Hematopoietic multipotent progenitor cell treated with erythropoietin and hydrocortisone succinate and interleukin-3 and kit ligand, for 4 days (in vitro differentiated cells): ENCODE measurements at places on chromosomes 7 and 10.
A peak's percentile ranks its signal among the peaks of the same experiment; 100 is the strongest.

- peak; percentile 68 for DNase-seq
Measured at GRCh38 chr7:139127648-139128047, 18.1 kb upstream of the ZC3HAV1 start.

GRCh38 chr7:6161463-6162330 is 110.7 kb downstream of the CYTH3 start:
- peak; percentile 34 for DNase-seq

DNA sequence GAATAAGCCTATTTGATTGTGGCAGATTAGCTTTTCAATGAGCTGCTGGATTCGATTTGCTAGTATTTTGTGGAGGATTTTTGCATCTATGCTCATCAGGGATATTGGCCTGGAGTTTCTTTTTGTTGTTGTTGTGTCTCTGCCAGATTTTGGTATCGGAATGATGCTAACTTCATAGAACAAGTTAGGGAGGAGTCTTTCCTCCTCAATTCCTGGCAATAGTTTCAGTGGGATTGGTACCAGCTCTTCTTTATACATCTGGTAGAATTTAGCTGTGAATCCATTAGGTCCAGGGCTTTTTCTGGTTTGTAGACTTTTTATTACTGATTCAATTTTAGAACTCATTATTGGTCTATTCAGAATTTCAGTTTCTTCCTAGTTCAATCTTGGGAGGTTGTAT is 43.4 kb upstream of the KLF14 start:
- DNase-seq: no peak

DNA sequence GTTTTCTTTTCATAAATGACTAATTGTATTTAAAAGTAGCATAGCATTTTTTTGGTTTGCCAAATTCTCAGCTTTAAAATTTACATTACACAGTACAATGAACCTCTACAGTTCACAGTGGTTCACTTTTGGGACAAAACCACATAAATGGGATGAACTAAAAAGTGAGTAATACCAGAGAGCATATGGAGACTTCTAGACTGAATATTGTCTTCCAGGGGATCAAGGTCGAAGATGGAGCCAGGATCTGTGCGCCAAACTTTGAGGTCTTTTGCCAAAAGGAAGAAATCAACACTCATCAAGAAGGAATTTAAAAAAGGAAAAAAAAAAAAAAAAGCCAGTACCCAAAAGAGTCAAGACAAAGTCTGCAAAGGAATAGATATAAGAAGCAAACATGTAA is 87.5 kb downstream of the NEBL start:
- no peak for DNase-seq

- peak; percentile 41 for DNase-seq
Measured at GRCh38 chr7:151429560-151430331, 10.2 kb downstream of the CRYGN start.

- DNase-seq: no peak
Measured at GRCh38 chr7:79528421-79528820, 75.0 kb upstream of the MAGI2 start.

- no peak for DNase-seq
Measured at GRCh38 chr10:7015457-7015856, 395.4 kb downstream of the SFMBT2 start.

DNA sequence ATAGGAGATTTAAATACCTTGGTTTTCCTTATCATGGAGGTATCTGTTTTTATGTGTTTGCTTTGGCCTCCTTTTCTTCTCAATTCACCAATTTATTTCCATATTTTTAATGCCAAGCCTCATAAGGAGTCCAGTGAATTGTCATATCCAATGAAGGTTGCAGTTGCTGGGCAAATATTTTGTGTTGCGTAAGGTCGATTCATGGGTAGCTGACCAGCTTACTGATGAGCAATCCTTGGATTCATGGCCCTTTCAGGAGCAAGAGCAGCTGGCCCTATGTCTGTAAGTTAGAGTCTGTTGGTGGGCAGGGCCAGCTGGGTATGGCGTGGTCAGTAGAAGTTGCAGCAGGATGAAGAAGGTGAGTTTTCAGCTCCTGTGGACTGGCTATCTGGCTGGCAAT is 182.9 kb downstream of the PFKFB3 start:
- no peak for DNase-seq

GRCh38 chr7:129951226-129952085 is 1.3 kb downstream of the UBE2H start:
- peak; percentile 68 for DNase-seq

DNA sequence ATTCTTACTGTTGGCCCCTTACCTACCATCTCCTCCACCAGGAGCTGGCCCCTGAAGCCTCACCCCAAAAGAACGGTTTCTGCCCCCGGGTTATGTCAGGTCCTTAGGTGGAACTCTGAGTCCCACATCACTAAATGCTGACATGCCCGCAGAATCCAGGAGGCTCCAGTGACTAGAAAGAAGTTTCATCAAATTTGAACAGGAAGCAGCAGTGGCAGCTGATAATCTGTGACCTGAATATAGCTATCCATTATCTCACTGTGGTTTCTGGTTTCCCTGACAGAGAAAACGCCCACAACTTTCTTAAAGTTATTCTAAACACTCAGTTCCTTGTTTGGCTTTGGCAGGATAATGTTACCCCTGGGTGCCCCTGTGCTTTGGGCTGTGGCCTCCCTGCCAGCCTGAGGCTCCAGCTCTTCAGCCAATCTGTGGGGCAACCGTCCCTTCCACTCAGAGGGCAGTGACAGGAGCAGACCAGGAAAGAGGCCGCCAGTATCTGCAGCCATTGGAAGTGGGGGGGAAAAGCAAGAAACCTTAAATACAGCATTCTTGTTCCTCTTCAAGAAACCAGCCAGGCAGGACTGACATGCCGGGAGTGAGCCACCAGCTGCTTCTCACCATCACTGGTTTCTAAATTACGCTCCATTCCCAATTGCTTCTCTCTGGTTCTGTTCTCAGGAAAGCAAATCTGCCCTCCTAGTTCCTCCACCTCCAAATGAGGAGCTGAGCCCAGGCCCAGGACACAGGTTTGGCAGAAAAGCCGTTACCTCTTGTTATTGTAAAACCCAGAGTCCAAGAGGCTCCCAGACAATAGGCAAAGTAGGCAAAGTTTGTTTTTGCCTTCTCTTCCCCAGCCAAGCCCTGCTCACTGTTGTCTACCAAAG is 41.2 kb upstream of the VCL start:
- DNase-seq: peak; percentile 98

GRCh38 chr10:128411643-128412042 is 285.4 kb upstream of the MKI67 start:
- no peak for DNase-seq

- DNase-seq: no peak
Measured at GRCh38 chr10:62511238-62511637, 137.1 kb downstream of the ZNF365 start.

DNA sequence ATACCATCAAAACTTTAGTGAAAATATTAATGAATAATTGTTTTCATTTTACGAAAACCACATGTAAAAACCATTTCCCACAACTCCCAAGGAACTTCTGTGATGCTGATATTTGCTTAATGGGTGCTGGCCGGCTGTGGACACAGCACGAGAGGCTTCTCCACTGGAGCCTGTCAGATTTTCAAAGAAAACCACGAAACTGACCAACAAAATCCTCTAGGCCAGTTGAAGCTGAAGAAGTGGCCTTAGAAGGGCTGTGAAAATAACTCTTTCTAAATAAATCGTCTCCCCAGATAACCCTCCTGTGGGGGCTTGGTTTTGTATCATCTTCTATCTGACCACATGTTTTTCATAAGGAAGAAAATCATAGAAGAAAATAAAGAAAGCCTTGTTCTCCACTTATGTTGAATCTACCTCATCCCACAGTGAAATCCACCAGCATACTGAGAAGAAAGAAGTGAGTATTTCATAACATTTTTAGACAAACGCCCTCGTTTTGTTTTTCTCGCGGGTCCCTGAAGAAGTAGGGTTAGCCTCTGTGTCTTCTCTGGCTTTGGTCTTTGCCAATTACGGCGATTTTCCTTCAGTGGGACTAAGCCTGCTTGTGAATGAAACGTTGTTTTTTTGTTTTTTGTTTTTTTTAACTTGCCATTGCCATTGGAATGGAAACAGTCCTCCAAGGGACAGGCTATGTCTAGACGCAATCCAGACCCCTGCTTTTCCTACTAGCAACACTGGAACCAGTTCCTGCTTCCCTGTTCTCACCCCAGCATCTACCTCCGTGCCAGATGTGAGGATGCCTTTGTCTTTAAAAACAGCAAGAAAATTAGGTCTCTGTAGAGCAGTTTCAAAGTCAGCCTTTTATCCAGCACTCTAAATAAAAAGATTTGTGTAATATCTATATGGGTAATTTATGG is 123.9 kb downstream of the ADAM12 start:
- DNase-seq: no peak

DNA sequence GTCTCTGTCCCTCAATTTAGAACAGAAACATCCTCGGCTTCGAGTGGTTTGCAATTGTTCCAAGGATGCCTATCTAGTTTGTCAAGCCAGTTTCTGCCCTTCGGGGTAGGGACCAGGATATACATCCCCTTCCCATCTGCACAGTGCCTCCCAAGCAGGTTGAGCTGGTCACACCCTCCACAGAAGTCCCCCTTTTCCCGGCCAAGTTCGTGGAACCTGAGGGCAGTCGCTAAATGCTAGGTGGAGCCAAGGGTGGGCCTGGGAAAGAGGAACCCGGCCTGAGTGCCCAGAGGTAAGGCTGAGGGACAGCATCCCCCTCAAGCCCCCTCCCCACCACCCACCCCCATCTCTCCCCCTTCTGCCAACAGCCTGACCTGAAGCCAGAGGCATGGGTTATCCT is 62.4 kb upstream of the NANOS1 start:
- DNase-seq: no peak

- no peak for DNase-seq
Measured at GRCh38 chr10:62462461-62462860, 88.3 kb downstream of the ZNF365 start.

- DNase-seq: no peak
Measured at GRCh38 chr7:99493823-99494222, 6.3 kb downstream of the ZNF394 start.

DNA sequence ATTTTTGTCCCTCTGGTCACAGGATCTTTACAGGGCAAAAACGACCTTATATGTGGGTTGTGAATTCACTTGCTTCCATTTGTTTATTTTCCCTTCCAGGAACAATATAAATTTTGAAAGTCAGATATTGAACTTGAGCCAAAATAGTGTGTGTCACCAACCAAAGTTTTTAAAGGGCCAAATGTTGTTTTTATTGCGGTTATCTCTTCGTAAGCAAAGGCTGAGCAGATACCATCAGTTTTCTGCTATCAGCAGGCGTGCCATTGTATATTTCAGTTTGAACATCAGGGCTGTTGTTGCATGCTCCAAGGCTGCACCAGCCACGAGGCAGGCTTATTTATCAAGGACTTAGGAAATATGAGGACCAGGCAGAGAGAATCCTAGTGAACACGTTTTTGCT is 160.3 kb downstream of the PAXIP1 start:
- DNase-seq: peak; percentile 3

DNA sequence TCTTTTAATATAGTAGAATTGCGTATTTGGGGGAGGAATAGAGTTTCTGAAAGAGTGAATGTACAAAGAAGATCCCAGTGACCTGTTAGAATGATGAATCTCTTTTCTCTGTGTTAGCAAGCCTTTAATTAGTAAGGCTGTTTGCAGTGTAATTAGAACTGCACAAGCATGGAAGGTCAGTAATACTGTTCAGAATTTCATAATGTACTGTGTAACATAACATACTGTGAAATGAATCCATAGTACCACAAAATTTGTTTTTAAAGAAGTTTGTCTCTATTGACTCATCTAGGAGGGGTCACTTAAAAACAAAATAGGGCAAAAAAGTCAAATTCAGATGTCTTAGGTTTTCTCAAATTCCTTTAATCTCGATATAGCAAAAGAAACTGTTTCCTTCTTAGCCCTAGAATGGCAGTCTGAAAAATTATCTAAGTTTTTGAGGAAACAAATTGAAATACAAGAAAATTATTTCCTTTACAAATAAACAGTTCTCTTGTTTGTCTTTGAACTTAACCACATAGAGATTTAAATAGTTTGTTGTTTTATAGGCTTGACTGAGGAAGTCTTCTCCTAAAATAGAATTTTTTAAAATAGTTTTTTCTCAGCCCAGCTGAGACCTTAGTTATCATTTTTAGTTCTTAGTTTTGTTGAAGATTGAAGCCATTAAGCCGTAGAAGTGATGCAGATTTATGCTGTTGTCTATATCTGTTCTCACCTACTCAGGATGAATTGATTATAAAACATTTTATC is 12.5 kb downstream of the ADK start:
- no peak for DNase-seq

- no peak for DNase-seq
Measured at GRCh38 chr7:108376206-108376605, 80.0 kb downstream of the NRCAM start.

GRCh38 chr10:22319547-22319979 is 1.3 kb upstream of the BMI1 start:
- no peak for DNase-seq

DNA sequence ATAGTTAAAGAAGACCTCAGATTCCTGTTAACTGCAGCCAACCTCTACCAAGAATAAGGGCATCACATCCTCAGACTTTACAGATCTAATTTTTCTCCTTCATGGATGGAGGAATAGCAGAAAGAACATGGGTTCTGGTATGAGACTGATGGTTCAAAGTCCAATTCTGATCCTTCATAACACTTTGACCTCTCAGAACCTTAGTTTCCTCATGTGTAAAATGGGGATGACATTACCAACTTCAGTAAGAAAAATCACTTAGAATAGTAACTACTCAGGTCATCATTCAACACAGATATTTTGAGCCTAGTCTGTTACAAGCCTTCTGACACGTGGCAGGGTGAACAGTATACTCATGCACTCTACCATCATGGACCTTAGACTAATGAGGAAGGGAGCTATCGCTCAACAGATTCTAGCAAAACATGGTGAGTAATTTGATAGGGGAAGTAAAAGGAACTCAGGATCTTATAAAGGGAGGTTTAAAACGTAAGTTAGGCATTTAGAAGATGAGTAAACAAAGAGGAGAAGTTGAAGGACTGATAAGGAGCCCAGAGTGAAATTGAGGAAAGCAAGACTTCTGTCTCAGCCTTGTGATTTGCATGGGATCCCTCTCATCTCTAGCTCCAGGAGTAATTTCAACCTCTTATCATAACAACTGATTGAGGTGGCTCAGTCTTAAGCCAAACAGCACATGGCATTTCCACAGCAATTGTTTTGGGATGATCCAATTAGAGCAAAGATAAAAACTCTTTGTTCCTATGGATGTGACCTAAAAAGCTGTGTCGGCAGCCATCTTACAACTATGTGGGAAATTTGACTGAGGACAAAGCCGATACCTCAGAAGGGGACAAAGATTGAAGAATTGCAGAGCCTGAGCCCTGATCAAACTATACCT is 69.2 kb upstream of the TCF7L2 start:
- no peak for DNase-seq
